NCI-H1436 (cell line): ENCODE measurements at places on chromosomes 12 and 14.
A peak's percentile ranks its signal among the peaks of the same experiment; 100 is the strongest.

- DNase-seq, result peak; percentile 59
Measured at GRCh38 chr12:82527165-82527780, 159.4 kb upstream of the TMTC2 start.

DNA sequence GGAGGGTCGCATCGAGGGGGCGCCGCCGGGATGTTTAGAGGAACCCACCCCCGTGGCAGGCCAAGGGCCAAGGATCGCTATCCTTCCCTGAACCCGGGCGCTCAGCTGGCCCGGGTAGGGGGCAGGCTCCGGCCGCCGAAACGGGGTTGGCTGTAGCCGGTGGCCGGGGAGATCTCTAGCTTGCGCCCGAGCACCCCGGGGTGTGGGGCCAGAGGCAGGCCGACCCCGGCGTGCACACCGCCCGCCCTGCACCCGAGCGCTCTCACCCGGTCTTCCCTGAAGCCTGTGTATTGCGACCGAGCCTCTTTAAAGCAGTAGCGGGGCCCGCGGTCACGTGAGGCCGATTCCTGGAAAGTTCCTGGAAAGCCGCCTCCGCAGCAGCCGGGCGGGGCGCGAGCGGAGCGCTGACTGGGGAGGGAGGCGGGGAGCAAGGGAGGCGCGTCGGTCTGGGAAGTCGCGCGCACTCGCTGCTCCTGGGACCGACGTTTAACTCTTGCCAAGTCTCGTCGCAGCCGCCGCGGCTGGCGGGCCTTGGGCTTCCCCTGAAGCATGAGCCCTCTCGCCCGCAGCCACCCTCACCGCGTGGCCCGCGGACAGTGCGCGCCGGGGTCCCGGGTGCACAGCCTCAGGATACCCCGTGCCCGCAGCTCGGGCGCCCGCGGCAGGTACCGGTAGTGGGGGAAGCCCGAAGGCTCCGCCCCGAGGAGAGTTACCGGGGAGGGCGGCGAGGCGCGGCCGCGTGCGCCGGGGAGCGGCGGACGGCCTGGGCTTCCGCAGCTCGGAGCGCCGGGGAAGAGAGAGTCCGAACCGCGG, 1.7 kb upstream of the SOCS2 start:
- peak; percentile 49 for DNase-seq

DNA sequence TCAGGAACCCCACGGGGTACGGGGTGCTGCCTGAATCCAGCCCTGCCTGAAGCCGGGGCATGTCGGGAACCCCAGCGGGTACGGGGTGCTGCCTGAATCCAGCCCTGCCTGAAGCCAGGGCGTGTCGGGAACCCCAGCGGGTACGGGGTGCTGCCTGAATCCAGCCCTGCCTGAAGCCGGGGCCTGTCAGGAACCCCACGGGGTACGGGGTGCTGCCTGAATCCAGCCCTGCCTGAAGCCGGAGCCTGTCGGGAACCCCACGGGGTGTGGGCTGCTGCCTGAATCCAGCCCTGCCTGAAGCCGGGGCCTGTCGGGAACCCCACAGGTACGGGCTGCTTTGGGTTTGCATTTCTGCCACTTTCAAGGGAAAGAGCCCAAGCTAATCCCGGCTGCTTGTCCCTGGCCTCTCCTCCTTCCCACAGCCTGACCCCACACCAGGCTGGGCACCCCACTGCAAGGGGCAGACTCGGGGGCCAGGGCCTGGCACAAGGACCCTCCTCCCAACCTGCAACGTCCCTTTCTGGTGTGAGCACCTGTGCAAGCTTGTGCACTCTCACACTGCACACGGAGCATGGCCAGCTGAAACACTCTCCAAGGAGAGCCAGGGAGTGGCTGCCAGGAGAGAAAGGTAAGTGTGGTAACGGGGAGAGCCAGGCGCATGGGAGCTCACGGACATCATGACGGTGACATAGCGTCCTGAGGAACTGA, 5.6 kb upstream of the FBRSL1 start:
- DNase-seq, result no peak

DNA sequence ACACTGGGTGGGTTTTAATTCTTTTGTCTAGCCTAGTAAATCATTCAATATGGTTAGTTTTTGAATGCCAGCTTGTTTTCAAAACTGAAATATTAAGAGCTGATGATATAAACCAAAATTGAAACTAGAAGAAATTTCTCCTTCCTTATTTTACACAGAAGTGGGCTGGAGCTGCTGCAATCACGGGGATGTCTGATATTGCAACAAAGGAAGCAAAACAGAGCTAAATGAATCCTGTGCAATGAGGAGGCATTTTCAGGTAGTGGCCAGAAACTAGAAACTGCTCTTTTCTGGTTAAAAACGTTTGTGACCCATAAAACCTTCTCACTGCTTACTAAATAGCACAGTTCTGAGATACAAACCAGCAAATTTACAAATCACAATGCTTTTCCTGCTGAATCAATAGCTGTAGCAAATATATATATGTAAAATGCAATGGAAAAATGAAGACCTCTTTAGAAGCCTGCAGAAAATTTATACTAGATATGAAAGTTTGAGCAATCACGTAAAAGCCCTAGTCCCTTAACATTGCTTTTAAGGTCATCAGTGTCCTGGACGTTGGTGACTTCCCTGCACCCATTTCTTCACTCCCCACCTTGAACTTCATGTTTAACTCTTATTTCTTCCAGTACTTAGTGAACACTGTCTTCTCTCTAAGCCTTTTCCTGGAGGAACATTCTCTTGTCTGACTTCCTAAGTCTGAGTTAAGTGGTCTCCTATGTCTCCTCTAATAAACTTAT, 15.9 kb upstream of the LRRK2 start:
- no peak for DNase-seq

GRCh38 chr12:10701131-10701681, 21.9 kb downstream of the YBX3 start:
- DNase-seq, result no peak

- no peak for DNase-seq
Measured at GRCh38 chr12:122854554-122854953, 19.3 kb downstream of the HIP1R start.

DNA sequence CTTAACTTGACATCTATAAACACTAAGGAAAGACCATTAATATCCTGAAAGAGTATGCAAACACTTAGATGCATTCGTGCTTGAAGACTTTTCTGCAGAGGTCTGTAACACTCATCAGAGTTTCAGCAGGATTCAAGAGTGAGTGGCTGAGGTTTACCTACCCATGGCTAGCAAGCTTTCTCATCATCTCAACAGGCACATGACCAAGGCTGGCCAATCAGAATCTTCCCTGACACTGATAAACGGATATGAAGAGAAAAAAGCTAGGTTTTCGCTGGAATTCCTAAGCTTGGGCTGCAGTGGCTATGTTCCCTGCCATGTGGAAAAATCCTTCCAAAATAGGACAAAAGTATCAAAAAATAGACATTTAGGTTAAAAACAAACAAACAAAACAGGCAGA, 162.1 kb upstream of the USP15 start:
- DNase-seq, result no peak

DNA sequence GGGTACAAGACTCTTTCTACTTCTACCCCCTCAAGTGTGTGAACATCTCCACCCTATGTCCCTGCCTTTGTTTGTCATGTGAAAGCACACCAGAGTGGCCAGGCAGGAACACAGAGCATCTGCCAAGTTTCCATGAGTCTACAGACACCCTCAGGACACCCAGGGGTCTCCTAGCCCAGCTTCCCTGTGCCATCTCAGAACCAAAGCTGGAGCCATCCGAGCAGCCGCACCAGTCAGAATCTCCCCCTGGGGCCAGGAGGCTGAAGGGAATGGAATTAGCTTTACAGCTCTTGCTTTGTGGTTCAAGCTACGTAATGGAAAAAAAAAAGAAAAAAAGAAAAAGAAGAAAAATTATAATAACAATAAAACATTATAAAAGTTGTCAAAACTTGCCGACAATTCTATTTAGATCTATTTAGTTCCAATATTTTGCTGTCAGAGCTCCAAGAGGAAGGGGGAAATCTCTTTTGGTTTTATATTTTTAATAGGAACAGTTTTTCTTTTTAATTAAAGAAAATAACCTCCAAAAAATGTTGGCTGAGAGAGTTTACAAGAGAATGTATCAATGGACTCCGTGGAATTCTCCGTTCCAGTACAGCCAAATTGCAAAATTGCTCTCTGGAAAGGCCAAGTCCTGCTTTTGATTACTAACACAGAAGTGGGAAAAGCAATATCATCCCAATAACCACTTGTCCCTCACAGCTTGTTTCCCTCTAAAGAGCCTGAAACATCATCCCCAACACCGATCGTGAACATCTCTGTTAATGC, 37.1 kb downstream of the TBX5 start:
- no peak for DNase-seq

GRCh38 chr12:1115484-1116231, 124.6 kb downstream of the ERC1 start:
- DNase-seq, result no peak

GRCh38 chr12:6158255-6158654, 33.8 kb upstream of the VWF start:
- DNase-seq, result no peak
